ENCODE measurements at places on chromosomes 3 and 15.

- DNase-seq: no peak
Measured at GRCh38 chr3:18424213-18424728, 868 bp downstream of the SATB1 start.

- DNase-seq: no peak
Measured at GRCh38 chr3:9238721-9239295, 10.6 kb downstream of the SRGAP3 start.

GRCh38 chr15:61038910-61039309 lies 190.2 kb downstream of the RORA start:
- DNase-seq: no peak

DNA sequence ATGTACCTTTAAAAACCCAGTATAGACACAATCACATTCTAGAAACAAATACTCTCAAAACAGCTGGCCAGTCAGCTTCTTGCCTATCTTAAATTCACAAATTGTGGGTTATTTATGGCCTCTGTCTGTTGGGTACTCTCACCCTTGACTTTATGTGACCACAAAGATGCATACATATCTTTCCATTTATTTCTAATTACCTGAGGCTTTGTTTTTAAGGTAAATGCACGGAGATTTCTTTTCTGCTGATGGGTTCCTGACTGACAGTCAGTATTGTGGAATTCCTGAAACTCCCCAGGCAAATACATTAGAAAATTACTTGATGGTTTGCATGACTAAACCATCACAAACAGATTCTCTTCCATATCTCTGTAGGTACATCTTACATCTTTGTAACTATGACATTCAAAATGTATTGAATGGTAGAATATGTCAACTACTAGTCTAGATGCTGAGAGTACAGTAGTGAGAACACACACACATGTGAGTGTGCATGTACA lies 107.7 kb downstream of the EDEM1 start:
- DNase-seq: no peak

DNA sequence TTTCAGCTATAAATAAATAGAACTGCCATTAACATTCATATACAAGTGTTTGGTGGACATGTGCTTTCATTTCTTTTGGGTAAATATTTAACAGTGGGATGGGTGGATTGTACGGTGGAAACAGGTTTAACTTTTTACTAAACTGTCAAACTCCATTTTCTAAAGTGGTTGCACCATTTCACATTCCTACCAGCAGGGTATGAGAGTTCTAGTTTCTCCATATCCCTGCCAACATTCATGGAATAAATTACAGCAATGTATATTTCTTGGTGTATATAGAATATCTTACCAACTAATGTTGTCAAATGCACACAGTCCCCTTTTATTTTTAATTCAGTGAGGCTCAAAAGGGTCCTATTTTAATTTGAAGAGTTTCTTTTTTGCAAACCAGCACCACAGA lies 71.3 kb upstream of the CTXND1 start:
- no peak for DNase-seq

- no peak for DNase-seq
Measured at GRCh38 chr3:174955513-174956016, 96.4 kb downstream of the NAALADL2 start.

DNA sequence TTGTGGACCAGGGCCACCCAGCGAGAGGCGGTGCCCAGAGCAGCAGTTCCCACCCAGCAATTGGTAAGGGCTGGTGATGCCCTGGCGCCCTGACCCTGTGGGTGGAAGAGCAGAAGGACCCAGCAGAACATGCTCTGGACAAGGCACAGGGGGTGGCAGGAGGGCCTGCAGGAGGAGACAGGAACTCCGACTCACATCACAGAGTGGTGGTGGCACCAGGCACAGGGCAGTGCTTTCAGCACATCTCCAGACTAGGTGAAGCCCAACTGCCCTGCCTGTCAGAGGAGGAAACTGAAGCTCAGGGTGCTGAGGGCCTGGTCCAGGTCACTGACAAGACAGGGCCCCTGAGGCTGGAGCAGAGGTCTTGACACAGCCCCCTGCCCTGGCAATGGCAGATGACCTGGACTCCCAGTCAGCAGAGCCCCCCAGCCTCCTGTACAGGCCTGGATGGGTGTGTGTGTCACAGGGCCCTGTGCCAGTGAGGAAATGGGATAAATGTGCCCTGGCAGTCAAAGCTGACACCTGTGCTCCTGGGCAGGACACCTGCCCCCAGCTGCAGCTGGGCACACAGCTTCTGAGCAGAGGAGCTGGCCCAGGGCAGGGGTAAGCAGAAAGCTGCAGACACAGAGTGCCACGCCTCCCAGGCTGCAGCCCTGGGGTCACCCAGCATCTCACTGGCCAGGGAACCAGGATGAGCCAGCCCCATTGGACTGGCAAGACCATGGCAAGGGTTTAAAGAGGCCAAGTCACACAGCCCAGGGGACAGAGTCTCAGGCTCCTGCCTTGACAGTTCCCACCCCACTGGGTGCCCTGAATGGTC lies 11.4 kb downstream of the KLF15 start:
- DNase-seq: no peak

- no peak for DNase-seq
Measured at GRCh38 chr3:71862371-71863140, 77.6 kb upstream of the PROK2 start.

DNA sequence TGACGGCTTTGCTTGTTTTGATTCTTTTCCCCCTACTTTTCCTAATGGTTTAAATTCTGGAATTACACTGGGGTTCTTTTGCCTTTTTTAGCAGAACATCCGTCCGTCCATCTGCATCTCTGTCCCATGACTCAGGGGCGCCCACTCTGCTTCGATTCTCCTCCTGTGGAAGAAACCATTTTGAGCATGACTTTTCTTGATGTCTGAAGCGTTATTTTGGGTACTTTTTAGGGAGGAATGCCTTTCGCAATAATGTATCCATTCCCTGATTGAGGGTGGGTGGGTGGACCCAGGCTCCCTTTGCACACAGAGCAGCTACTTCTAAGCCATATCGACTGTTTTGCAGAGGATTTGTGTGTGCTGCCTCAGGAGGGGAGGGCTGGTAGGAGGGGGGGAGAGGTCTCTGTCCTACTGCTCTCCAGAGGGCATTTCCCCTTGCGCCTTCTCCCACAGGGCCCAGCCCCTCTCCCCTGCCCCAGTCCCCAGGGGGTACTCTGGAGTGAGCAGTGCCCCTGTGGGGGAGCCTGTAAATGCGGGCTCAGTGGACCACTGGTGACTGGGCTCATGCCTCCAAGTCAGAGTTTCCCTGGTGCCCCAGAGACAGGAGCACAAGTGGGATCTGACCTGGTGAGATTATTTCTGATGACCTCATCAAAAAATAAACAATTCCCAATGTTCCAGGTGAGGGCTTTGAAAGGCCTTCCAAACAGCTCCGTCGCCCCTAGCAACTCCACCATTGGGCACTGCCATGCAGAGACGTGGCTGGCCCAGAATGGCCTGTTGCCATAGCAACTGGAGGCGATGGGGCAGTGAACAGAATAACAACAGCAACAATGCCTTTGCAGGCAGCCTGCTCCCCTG lies 19.5 kb upstream of the BSN start:
- no peak for DNase-seq

DNA sequence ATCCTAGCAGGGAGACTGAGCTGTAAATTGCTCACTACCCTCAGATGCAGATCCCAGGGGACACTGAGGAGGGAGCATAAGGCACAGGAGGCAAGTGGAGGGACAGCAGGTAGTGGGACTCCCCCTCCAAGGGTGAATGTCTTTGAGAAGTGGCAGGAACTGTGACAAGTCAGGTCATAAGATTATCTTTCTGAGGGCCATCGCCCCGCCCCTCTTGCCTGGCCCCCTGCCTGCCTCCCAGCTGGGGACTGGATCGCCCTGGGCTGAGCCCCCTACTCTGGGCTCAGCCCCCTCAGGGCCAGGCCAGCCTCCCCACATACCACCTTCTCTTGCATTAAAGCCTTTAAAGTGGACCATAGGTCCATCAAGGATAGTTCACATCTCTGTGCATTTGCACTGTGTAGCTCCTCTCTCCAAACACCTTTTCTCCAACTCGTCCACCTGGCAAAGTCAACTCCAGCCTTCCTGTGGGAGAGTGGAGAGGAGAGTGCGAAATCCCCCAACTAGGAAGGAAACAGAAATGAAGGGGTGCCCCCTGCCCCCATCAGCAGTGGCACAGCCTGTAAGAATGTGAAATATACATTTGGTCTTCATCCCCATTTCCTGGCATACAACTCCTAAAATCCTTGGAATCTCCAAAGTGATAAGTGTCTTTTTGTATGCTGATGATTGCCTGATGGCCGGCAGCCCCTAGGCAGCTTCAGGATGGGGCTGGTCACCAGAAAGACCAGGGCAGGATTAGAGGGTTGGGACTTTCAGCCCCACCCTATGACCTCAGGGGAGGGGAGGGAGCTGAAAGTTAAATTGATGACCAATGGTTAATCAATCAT lies 14.7 kb downstream of the PIF1 start:
- DNase-seq: no peak

GRCh38 chr3:134374791-134375581 lies 739 bp upstream of the AMOTL2 start:
- DNase-seq: no peak

GRCh38 chr3:172239218-172239790 lies 199.9 kb downstream of the FNDC3B start:
- DNase-seq: no peak

DNA sequence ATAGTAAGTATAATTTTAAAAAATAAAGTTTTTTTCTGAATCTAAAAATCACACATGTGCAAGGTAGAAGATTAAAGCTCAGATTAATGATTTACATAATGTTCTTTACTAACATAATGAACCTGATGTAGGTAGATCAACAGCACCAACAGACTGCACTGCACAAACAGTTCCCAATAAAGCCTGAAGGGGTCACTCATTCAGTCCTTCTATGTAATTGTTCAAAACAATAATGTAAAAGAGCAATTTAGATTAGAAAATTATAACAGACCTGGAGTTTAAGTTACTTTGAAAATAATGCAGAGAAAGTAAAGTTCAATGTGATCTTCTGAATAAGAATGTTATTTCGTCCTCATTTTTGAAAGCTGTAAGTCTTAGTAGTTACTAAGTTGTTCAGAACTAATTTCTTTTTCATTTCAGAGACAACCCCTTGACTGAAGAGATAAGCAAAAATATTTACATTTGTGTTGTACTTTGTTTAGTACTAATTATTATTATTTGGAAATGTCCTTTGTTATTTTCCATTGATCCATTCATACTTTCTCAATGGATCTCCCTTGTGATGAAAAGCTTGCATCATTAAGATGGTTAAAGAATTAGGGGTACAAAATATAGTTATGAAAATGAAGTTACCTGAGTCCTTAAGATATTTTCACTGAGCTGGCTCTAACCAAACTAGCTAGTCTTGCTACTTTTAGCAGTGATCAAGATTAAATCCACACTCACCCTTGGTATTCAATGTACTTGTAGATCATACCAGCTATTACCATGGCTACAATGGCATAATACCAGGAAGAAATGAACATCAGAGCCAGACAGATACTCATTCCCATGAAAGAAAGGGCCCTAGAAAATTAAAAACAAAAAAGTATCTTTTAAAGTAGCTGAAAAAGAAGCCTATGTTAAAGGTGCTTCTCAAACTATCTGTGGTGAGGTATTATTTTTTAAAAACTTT lies 16.8 kb downstream of the EMC4 start:
- DNase-seq: no peak

DNA sequence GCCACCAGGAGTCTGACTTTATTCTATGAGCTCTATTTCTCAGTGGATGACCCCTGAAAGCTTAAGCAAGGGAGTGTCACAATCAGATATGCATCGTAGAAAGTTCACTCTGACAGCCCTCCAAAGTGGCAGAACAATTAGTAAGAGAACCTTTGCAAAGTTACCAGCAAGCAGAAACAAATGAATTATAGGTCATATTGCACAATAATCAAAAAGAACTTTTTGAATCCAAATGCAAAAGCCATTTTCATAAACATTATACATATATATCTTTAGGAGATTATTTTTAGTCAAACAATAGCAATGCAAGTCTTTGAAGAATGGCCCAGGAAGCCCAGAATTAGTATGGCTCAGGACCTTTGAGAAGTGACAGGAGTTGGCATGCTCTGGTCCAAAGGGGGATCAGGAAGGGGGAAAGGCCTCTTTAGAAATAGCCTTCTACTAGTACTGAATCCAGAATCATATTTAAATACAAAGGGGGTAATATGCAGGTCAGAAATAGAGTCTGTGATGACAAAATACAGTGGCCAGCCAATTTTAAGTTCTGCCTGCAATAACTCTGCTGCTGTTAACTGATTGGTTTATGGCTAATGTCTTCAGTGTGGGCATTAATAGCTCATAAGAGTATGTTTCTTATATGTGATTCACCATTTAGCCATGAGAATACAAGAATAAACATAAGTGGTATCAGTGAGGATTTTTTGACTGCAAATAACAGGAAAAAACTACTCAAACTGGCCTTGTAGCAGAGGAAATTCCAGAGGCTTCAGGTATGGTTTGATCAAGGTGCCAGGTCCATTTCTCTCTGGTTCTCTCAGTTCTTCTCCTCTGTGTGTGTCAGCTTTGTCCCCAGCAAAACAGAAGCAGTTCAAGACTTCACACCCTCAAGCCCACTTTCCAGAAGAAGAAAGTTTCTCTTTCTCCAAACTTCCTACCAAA lies 17.0 kb upstream of the ITGB5 start:
- no peak for DNase-seq

- DNase-seq: no peak
Measured at GRCh38 chr3:41148478-41148877, 50.8 kb upstream of the CTNNB1 start.
